Thoracic aorta (tissue), 2 donors: ENCODE measurements at places on chromosomes 7 and 10.

DNA sequence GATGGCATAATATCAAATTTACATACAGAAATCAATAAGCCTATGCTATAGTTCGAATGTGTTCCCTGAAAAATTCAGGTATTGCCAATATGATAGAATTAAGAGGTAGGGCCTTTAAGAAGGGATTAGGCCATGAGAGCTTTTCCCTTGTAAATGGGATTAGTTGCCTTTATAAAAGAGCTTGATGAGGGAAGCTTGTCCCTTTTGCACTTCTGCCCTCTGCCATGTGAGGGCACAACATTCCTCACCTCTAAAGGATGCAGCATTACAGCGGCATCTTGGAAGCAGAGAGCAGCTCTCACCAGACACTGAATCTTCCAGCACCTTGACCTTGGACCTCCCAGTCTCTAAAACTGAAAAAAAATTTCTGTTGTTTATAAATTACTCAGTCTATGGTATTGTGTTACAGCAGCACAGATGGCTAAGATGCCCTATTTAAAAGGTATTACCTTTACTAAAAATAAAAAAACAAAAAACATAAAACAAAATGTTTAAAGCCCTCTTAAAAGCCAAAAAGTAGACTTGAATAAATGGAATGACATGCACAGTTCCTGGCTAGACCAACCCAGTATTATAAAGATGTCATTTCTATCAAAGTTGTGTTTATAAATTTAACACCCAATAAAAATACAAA is 909.6 kb downstream of the REEP3 start:
- DNase-seq: no peak

DNA sequence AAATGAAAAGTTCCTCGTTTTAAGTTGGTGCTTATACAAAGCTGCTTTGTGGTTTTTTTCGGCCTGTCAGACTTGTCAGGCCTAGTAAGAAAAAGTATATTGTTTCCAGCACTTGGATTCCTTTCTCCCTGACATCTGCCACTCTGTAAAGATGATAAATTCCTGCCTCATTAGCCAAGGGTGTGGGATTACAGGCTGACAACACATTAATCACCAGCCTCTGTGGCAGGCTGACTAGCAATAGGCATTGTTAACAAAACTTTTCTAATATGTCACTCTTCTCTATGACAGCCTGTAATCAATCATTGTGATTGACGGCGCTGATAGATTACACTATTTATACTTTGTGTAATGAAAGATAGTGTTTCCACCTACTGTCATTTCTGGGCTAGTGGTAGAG is 682.5 kb downstream of the LRMDA start:
- no peak for DNase-seq

DNA sequence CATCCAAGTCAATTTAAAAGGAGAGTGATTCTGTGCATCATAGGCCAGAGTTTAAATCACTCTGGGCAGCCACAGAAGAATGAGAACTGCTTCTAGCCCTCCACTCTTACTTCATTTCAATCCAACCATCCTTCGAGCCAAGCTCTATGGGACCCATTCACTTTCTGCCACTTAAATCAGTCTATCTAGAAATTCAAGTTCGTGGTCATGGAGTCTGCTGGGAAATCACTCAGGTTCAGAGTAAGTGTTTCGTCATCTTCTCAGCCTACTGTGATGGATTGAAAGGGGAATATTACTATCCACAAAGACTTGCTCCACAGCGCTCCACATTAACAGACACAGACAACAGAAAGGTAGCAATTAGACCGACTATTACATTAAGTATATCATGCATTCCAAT is 4.6 kb downstream of the DCLRE1C start:
- no peak for DNase-seq

GRCh38 chr10:17226891-17227303 is 1.1 kb upstream of the VIM start:
- no peak for DNase-seq

DNA sequence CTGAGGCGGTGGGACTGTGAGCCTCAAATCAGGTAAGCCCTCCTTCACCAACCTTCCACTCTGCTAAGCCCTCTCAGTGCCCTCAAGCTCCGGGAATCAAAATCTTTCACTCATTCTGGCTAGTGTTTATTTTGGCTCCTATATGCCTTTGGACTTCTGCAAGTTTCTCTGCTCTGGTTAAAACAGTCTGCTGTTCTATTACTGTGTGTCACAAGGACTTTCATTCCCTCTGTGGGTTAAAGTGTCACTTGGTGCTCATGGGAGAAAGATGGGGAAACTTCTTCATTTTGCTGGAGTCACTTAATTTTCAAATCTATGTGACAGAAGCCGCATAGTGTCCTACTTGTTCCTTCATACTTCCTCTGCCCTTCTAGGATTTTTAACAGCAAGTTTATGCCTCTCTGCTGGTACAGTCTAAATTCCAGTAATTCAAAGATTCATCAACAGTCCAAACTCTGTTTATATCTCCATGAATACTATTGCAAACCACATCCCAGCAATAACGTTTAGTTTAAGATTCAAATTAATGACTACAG is 61.3 kb downstream of the CD36 start:
- no peak for DNase-seq
